ENCODE measurements at places on chromosomes 11 and 22.

DNA sequence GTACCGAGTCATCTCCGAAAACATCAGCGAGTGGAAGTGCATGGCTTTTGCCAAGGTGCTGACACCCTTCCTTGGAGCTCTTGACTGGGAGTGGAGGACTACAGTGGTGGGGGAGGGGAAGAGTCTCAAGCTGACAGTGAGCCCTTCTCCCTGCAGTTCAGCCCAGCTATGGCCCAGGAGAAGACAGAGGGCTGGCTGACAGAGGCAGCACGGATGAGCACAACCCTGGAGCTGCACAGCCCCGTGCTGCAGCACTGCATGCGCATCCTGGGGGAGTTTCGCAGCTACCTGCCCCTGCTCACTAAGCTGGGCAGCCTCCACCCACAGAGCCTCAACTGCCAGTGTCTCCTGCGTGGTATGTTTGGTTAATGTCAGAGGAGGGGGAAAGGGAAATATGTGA is 41.4 kb downstream of the DNHD1 start:
- DNase-seq, result no peak

- DNase-seq, result no peak
Measured at GRCh38 chr22:39068033-39068785, 8.9 kb upstream of the APOBEC3G start.

DNA sequence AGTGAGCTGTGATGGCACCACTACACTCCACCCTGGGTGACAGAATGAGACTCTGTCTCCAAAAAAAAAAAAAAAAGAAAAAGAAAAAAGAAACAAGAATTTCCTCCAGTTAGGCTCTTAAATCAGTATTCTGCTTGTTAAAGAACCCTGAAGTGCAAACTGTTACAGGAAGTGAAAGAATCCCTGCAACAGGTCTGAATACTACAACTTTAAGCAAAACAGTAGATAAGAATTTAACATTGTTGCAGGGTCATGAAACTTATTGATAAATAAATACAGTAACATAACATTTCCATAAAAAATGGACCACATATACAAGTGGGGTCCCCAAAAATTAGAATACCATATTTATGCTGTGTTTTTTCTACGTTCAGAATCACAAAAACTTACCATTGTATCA is 35.8 kb downstream of the FCHSD2 start:
- DNase-seq, result no peak

GRCh38 chr11:86483610-86483939 is 108.9 kb downstream of the CCDC81 start:
- no peak for DNase-seq

- DNase-seq, result no peak
Measured at GRCh38 chr22:32660292-32660691, 141.2 kb upstream of the TIMP3 start.

All from T1000 (cell line).